ENCODE measurements at places on chromosomes 7 and 10.

GRCh38 chr7:47688311-47689100 lies 106.6 kb upstream of the TNS3 start:
- no peak for DNase-seq

GRCh38 chr7:142807855-142808460 lies 37.2 kb downstream of the PRSS2 start:
- DNase-seq = no peak

DNA sequence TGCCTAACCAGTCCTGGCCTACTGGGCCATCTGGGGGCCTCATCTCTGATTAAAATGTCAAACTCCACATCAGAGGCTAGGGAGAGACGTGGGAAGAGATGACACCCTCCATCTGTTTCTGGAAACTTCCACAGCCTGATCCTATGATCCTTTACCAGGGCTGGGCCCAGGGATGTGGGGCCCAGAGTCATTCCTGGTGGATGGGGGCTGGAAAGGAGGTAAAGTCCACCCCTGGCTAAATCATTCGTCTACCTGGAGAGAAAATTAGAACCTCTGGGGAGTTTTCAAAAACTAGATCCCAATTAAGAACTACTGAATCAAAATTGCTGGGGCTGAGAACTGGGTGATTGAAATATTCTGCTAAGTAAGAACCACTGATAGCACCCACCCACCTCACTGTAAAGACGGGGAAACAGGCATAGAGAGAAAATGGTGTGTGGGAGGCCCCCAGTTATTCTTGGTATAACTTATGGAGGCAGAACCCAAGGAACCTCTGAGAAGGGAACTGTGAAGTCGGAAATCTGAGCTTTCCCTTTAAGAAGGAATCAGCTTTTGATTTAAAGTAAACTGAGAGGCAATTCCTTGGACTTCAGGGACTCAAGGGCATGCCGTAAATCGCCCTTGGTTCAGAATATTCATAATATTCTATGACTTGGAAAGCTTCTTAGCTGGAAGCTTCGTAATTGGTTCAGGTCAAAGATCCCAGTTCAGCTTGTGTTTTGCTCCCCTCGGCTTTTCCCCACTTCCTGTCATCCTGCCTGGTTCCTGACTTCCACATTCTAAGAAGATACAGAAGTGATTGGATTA lies 53.1 kb downstream of the PRKAG2 start:
- DNase-seq = no peak

GRCh38 chr7:150377196-150377595 lies 1.9 kb upstream of the ZNF775 start:
- DNase-seq = no peak

DNA sequence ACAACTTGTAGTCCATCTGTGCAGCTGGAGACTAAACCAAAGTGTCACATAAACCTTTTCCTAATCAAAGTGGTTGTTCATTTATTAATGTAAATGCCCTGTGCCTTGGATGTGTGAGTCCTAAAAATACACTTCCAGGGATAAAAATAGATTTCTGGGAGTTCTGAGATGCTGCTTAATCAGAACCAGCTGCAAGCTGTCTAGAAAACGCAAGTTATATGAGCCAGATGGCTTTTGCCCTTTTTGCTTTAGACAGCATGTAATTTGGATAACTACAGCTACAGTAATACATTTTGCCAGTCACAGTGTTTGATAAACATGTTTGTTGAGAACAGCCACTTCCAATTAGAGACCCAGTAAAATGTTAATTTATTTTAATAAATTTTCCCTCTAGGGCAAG lies 185.1 kb upstream of the PRPS1L1 start:
- DNase-seq = no peak

GRCh38 chr10:85235258-85235657 lies 906.9 kb downstream of the CCSER2 start:
- no peak for DNase-seq

GRCh38 chr7:148108381-148108780 lies 482.2 kb upstream of the C7orf33 start:
- no peak for DNase-seq

DNA sequence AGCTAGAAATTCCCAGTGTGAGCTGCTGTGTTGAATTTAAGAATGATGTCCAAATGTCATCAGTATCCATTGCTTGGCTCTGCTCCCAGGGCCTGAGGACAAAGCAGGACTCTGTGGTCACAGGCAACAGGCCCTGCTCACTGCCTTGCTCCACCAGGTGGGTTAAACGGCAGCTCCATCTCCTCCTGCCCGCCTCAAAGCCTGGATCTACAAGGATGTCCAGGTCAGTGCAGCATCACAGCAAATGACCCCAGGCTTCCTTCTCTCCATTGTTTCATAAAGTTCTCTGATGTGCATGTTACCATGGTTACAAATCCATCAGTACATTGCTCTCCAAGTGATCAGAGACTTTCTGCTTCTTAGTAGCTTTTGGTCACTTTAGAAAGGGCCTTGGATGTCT lies 322.0 kb upstream of the ZNF32 start:
- DNase-seq = no peak

GRCh38 chr10:126218174-126218573 lies 170.1 kb downstream of the ADAM12 start:
- no peak for DNase-seq

- DNase-seq = no peak
Measured at GRCh38 chr10:131227163-131227740, 84.3 kb downstream of the TCERG1L start.

- no peak for DNase-seq
Measured at GRCh38 chr10:42149722-42150427, 488.5 kb downstream of the ZNF33B start.

DNA sequence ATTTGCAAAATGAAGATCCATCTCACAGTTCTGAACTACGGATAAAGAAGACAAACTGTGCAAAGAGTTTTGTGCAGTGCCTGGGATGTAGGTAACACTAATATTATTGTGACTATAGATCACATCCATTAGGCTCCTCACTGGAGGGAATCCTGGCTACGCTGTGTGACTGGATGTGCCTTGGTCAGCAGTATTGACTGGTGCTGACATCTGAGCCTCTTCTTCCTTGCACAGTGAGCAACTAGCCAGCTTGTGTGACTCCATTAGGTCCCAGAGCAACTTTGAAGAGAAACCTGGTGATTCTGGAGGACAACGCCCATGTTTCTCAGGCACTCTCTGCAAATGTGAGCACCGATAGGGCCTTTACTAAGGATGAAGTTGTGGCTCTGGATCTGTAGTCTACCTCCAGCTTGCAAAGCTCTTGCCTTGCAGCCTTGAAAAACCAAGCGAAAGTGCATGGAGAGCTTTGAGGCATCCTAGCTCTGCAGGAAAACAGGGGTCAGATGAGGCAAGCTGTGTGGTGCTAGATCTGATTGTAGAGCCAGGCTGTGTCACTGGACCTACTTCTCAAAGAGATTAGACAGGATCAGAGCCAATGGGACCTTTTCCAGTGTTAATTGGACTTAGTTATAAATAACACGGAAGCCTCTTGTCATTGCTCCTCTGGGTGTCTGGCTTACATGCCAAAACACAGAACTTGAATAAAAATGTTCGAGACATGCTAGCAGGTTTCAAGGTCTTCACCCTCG lies 303.6 kb upstream of the LYZL1 start:
- no peak for DNase-seq

DNA sequence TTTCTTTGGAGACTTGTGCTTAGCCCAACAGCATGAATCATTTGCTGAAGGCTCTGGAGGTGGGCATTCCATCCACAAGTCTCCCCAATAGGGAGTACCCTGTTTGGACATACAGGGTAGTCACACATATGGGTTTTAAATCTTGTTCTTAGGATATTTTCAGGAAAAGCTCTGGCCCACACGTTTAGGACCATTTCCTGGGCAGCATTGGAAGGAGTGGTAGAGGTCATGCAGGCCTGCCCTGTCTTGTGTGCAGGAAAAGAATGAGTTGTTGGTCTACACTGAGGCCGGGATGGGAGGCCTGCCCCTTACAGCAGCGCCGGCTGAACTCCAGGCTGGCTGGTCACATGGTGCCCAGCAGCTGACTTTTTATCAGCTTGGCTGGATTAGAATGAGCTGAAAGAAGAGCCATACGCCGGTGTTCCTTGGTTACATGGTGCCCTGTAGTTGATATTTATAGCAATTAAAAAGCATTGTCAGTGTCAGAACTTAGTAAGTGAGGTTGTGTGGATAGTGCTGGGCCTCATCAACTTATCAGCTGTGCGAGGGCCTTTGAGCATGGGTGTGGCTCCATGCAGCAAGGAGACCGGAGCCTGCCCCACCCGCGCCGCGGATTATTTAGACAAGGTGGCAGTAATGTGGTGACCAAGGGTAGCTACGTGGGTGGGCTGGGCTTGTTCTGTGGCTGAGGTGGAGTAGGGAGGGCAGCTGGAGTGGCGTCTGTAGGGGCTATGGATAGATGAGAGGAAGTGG lies 28.6 kb downstream of the OGDH start:
- DNase-seq = no peak

DNA sequence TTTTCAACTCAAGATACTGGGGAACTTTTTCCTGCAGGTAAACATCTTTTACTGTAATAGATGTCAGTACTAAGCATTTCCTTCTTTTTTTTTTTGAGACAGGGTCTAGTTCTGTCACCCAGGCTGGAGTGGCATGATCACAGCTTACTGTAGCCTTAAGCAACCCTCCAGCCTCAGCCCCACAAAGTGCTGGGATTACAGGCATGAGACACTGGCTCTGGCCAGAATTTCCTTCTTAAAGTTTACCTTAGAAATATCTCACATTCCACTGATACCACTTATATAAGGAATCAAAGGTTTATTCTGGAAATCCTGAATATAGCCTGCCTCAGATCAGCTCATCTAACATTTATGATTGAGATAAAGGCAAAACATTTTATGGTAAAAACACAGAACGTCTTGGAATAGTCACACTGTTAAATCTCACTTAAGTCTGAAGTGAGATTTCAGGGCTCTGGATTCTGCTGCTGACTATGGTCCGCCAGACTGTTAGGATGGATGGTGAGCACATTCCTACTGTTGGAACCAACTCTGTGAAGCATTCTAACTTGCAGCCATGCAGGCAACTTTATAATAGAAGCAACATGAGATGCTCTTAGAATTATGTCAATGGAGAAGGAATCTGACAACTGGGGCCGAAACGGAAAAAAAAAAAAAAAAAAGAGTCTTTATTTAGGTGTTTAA lies 151.9 kb downstream of the ZMYND11 start:
- DNase-seq = no peak

- DNase-seq = no peak
Measured at GRCh38 chr10:48233559-48234005, 40.9 kb downstream of the FRMPD2 start.

- DNase-seq = no peak
Measured at GRCh38 chr10:3365630-3366029, 193.0 kb upstream of the PITRM1 start.

GRCh38 chr7:22660293-22660692 lies 66.7 kb upstream of the IL6 start:
- DNase-seq = no peak

DNA sequence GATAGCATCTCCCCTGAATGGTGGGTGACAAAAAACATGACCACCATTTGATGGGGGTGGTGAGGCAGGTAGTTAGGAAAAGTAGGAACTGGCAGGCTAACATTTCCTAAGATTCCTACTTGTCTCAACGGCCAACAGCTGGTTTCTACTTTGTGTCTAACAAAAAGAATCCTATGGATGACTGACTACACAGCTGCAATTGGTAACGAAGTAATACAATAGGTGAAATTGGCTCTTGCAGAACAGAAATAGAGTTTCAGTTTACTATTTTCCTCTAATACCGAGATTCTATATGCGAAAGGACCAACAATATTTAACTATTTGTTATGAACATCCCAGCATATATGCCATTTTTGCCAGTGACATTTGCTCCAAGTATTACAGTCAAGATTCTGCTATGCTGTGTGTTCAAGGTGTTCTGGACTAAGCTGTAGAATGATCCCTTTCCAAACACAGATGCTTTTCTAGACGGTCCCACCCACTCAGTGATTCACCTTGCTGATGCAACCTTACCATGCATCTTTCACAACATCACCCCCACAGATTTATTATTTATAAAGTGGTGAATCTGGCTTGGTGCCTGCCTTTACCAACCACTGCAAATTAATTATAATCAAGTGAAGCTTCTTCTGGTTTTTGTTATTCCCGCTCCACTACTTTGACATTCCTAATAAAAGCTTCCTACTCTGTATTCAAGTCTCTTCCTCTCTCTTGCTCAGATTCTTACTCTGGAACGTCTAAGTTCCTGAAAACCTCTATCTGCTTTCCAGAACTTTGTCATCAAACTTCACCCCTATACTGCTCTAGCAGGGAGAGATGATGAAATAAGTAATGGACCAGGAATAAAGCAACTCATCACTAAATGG lies 16.8 kb downstream of the BBIP1 start:
- no peak for DNase-seq

- DNase-seq = no peak
Measured at GRCh38 chr7:141227454-141227853, 153.6 kb downstream of the TMEM178B start.

DNA sequence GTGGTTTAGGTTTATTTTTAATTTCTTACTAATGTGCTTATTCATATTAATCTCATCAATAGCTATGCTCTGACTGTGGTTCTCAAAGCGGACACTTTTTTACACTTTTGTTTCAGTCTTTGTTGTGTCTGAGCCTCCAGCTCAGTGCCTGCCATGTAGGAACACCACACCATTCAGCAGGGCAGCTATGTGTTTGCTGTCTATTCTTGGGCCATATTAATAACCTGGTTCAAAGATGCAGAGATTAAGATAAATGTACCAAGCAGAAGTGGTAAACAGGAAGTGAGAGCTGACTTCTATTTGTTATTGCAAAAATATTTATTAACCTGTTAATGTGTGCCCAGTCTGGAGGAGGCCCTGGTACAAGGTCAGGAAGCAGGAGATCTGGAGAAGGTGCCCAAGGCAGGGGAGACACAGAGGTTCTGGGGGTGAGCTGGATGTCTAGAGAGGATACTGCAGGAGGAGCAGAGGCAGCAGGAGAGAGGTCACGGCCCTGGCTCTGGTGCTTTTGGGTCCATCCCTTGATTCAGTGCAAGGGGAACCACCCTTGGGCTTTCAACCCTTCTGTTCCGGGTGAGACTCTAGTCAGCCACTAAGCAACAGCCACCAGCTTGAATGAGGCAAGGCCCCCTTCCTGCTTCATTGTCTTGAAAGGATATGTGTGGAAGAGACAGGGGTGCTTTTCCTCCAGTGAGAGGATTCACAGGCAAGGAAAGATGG lies 1.9 kb downstream of the TBXAS1 start:
- DNase-seq = no peak

- DNase-seq = no peak
Measured at GRCh38 chr7:128427289-128427891, 17.6 kb upstream of the IMPDH1 start.
